Osteoblast (primary cell): ENCODE measurements at places on chromosomes 1 and 21. TPM values are rescaled to one million over a fixed set of nuclear protein-coding genes. Genes with fewer than 3 reads are reported as not detected.

The TTC39A gene
- total RNA-seq: 0.72 and 0.88 TPM in 2 replicates

The CACYBP gene
- 71.7 and 150 TPM in 2 replicates for total RNA-seq

The SPRR4 gene
- not detected in 2 replicates for total RNA-seq

The ACTL8 gene
- total RNA-seq: not detected in 2 replicates

The C8B gene
- total RNA-seq: not detected in 2 replicates

The ZSCAN20 gene
- 9.8 and 11.2 TPM in 2 replicates for total RNA-seq

The C1orf226 gene
- total RNA-seq: under 0.01 and 0.29 TPM in 2 replicates

The KCTD3 gene
- total RNA-seq: 48.9 and 55.7 TPM in 2 replicates

The AIM2 gene
- total RNA-seq: 0.59 and 0.72 TPM in 2 replicates

The GPATCH3 gene
- total RNA-seq: 10.3 and 10.9 TPM in 2 replicates

The COA7 gene
- 14.7 and 14.8 TPM in 2 replicates for total RNA-seq

The TIAM1 gene
- total RNA-seq: 13.6 and 16.3 TPM in 2 replicates

The MANEAL gene
- total RNA-seq: 0.29 and 0.36 TPM in 2 replicates

The IFI16 gene
- total RNA-seq: 129 and 171 TPM in 2 replicates

The NTRK1 gene
- total RNA-seq: 0.36 and 0.88 TPM in 2 replicates

The RNF186 gene
- total RNA-seq: not detected in 2 replicates

The FCRL2 gene
- not detected in 2 replicates for total RNA-seq

The CFHR5 gene
- total RNA-seq: not detected in 2 replicates

The NTMT2 gene
- total RNA-seq: not detected in 2 replicates

The CD2 gene
- total RNA-seq: not detected in 2 replicates

The FCMR gene
- total RNA-seq: 0.29 TPM in 1 of 2 replicates, not detected in the other

The AMY1A gene
- not detected in 2 replicates for total RNA-seq

The CA6 gene
- total RNA-seq: not detected in 2 replicates

The AIRE gene
- total RNA-seq: not detected in 2 replicates

The TAS1R2 gene
- total RNA-seq: not detected in 2 replicates

The HCRTR1 gene
- not detected in 2 replicates for total RNA-seq

The FCRL6 gene
- total RNA-seq: not detected in 2 replicates

The KIF14 gene
- total RNA-seq: 1.8 and 2.1 TPM in 2 replicates

The CRABP2 gene
- total RNA-seq: 9.1 and 16.6 TPM in 2 replicates

The PDZK1 gene
- total RNA-seq: 0.29 and 0.36 TPM in 2 replicates

The RIPK4 gene
- 0.29 and 2.2 TPM in 2 replicates for total RNA-seq

The DEPDC1 gene
- 1.4 and 2.4 TPM in 2 replicates for total RNA-seq

The IL12RB2 gene
- not detected in 2 replicates for total RNA-seq

The LCE1B gene
- total RNA-seq: not detected in 2 replicates

The ARMH1 gene
- total RNA-seq: 3.2 and 4.3 TPM in 2 replicates

The MRPL37 gene
- 88.7 and 96.7 TPM in 2 replicates for total RNA-seq

The HPDL gene
- 0.36 and 0.59 TPM in 2 replicates for total RNA-seq

The TNFRSF9 gene
- under 0.01 TPM in 2 replicates for total RNA-seq

The AGMAT gene
- total RNA-seq: 2.2 and 2.7 TPM in 2 replicates

The DCDC2B gene
- total RNA-seq: under 0.01 TPM in 1 of 2 replicates, not detected in the other

The VSIG8 gene
- total RNA-seq: not detected in 2 replicates

The DCST1 gene
- total RNA-seq: not detected in 2 replicates

The CFHR3 gene
- 0.36 TPM in 1 of 2 replicates, not detected in the other for total RNA-seq

The TEKT2 gene
- total RNA-seq: 0.29 TPM in 1 of 2 replicates, not detected in the other

The SRM gene
- total RNA-seq: 21.0 and 24.2 TPM in 2 replicates

The RIIAD1 gene
- not detected in 2 replicates for total RNA-seq

The SYPL2 gene
- total RNA-seq: 0.88 and 1.8 TPM in 2 replicates

The RHCE gene
- total RNA-seq: 0.72 and 0.88 TPM in 2 replicates

The SYT6 gene
- 0.29 and 0.36 TPM in 2 replicates for total RNA-seq

The OR2T35 gene
- not detected in 2 replicates for total RNA-seq

The SLC1A7 gene
- under 0.01 and 0.36 TPM in 2 replicates for total RNA-seq

The GPR25 gene
- not detected in 2 replicates for total RNA-seq

The ATAD3C gene
- total RNA-seq: under 0.01 and 0.59 TPM in 2 replicates

The DIO1 gene
- total RNA-seq: not detected in 2 replicates

The UBASH3A gene
- not detected in 2 replicates for total RNA-seq
